ENCODE measurements at places on chromosomes 6 and 20.

- DNase-seq: no peak
Observed at GRCh38 chr6:88167352-88167937, 1.3 kb upstream of the CNR1 start.

- no peak for DNase-seq
Observed at GRCh38 chr6:39978240-39978639, 44.0 kb upstream of the MOCS1 start.

- no peak for DNase-seq
Observed at GRCh38 chr20:36791862-36792261, 18.3 kb upstream of the DSN1 start.

GRCh38 chr6:166005944-166006899 lies 161.4 kb downstream of the TBXT start:
- no peak for DNase-seq

DNA sequence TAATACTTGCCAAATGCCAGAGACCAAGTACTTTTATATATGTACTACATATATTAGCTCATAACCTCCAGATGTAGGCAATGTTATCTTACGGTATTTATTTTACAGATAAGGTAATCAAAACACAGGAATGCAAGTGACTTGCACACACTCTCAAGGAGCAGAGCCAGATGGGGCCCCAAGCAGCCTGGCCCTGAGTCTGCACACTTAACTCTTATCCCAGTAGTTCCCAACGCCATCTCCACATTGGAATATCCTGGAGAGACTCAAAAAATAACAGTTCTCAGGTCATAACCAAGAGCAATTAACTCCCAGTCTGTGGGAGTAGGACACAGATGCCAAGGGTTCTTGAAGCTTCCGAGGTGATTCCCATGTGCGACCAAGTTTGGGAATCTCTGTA lies 398.7 kb downstream of the PHF3 start:
- DNase-seq: no peak

GRCh38 chr6:16483315-16483875 lies 245.0 kb downstream of the GMPR start:
- peak; percentile 33 for DNase-seq

GRCh38 chr20:13930281-13930680 lies 60.1 kb downstream of the SEL1L2 start:
- DNase-seq: no peak

DNA sequence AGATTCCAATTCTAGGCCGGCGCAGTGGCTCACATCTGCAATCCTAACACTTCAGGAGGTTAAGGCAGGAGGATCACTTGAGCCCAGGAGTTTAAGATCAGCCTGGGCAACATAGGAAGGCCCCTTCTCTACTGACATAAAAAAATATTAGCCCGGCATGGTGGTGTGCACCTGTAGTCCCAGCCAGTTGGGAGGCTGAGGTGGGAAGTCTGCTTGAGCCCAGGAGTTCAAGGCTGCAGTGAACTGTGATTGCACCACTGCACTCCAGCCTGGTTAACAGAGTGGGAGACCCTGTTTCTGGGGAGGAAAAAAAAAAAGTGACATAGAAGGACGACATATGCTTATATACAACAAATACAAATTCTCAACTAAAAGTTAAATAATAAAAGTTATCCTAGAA lies 30.9 kb downstream of the B4GALT5 start:
- no peak for DNase-seq

GRCh38 chr6:19879663-19880062 lies 42.5 kb downstream of the ID4 start:
- DNase-seq: no peak

Measured in stimulated activated CD4-positive, alpha-beta T cell treated with anti-CD3 and anti-CD28 coated beads, Interleukin-4, amount 100 ng/mL, for 24 hours (primary cell).